ENCODE measurements at places on chromosomes 13 and 19.

GRCh38 chr19:7533925-7534480 is 1.5 kb upstream of the PNPLA6 start:
- no peaks in the 10 kb centered on the region for H3K4me1 ChIP-seq
- peak overlapping the region; percentile 85 for H3K27ac ChIP-seq
- H3K27me3 ChIP-seq = no peaks in the 10 kb centered on the region
- peak overlapping the region; percentile 71 for H3K4me3 ChIP-seq
- H3K36me3 ChIP-seq = no peaks in the 10 kb centered on the region
- DNase-seq = peak; percentile 94

- DNase-seq = peak; percentile 83
- H3K27me3 ChIP-seq = no peaks in the 10 kb centered on the region
- peak overlapping the region; percentile 99 for H3K27ac ChIP-seq
- no peaks in the 10 kb centered on the region for H3K36me3 ChIP-seq
- peaks cover 20% of the 10 kb centered on the region for H3K4me1 ChIP-seq
Observed at GRCh38 chr19:44847144-44848035, 1.3 kb downstream of the NECTIN2 start.

DNA sequence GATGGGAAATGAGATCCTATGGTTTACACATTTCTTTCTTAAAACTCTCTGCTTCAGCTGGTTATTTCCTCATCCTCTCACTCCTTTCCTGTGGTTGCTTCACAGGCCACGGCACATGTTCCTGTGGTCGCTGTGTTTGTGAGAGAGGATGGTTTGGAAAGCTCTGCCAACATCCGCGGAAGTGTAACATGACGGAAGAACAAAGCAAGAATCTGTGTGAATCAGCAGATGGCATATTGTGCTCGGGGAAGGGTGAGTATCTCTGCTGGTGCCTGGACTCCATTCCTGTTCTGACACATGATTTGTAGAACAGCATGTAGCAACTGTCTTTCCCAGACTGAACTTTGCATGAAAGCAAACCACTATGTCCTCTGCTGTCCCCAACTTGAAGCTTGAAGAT is 254.2 kb downstream of the ITGBL1 start:
- no peak overlapping the region for H3K4me3 ChIP-seq
- H3K36me3 ChIP-seq = no peaks in the 10 kb centered on the region
- no peaks in the 10 kb centered on the region for H3K4me1 ChIP-seq
- DNase-seq = no peak

GRCh38 chr13:24005755-24006281 is 108.5 kb upstream of the C1QTNF9B start:
- H3K27ac ChIP-seq = no peak overlapping the region
- H3K4me3 ChIP-seq = no peak overlapping the region
- DNase-seq = no peak
- H3K4me1 ChIP-seq = peaks cover 22% of the 10 kb centered on the region

GRCh38 chr13:27489456-27489855 is 39.1 kb upstream of the MTIF3 start:
- H3K27ac ChIP-seq = no peak overlapping the region
- no peaks in the 10 kb centered on the region for H3K4me1 ChIP-seq
- DNase-seq = no peak
- H3K27me3 ChIP-seq = no peaks in the 10 kb centered on the region
- H3K36me3 ChIP-seq = no peaks in the 10 kb centered on the region

GRCh38 chr13:24276861-24277260 is 32.5 kb upstream of the C1QTNF9 start:
- DNase-seq = no peak
- peaks cover 18% of the 10 kb centered on the region for H3K4me1 ChIP-seq
- H3K4me3 ChIP-seq = no peak overlapping the region
- H3K27me3 ChIP-seq = no peaks in the 10 kb centered on the region
